ENCODE measurements at places on chromosomes 1 and 21.

DNA sequence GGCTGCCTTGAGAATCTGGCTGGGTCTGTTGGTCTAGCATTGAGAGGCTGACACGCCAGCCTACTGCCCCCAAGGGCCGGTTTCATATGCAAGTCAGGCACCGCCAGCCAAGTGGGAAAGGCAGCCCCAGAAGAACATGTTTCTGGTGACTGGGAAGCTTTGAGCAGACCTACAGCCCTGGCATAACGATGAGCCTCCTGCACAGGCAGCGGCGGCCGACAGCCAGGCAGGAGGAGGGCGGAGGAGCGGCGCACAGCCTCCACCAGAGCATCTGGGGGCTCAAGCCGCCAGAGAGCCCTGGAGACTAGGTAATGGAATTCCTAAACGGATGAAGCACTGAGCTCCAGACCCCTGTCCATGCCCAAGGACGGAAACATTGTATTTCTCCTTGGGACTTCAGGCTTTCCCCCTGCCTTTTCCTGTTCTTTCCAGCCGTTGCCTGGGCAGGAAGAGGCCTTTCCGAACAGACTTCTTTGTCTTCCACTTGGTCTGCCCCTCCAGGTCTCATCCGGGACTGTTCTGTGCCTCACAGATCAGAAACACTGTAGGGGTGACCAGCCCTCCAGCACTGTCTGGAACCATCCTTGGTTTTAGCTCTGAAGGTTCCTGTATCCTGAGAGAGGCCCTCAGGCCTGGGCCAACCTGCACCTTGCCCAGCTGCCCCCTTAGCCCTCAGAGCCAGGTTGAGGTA is 59.5 kb downstream of the IRF2BP2 start:
- DNase-seq, result no peak

- no peak for DNase-seq
These were observed 882.9 kb upstream of the B3GALT2 start for GRCh38 chr1:194069168-194069830.

DNA sequence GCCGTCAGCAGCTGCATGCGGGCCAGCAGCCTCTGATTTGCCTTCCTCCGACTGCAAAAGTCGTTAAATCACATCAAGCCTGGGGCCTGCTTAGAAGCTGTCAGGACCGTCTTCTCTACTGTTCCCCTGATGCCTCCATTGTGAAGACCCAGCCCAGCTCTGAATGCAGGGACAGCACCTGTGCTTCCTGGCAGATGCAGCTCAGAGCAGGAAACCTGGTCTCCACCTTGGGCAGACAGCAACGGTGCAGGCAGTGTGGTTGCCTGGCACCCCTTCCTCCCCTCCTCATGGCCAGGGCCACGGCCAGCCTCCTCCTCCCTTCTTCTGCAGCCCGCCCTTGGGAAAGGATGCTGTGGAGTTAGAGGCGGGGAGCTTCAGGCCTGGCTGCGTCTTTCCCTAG is 92.3 kb upstream of the COL6A1 start:
- DNase-seq, result no peak

DNA sequence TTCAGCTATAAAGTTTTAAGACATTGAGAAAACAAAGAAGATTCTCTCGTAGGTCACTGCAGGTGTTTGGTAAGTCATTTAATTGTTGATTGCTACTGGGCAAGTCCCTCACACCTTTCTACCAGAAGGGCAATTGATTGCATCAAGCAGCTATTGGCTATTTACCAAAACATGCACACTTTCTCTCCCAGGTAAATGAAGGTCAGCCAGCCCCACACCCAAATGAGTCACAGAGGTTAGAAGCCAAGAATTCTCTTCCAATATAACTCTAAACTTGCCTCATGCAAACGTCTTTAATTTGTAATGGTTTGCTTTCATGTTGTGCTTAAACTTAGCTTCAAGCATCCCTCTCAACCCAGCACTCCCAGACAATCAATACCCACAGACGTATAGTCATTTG is 475.3 kb upstream of the ADGRL2 start:
- no peak for DNase-seq

GRCh38 chr1:113983826-113984225 is 4.6 kb downstream of the OLFML3 start:
- DNase-seq, result no peak

DNA sequence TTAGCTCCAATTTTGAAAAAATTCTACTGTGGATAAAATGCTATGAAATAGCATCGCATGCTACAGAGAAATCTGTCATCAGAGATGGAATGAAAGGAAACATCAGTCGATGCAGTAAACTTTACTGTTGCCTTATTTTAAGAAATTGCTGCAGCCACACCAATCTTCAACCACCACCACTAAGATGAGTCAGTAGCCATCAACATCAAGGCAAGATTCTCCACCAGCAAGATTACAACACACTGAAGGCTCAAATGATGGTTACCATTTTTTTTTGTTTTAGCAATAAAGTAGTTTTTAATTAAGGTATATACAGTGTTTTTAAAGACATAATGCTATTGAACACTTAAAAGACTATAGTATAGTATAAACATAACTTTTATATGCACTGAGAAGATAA is 95.6 kb upstream of the JUN start:
- no peak for DNase-seq

- DNase-seq, result no peak
These were observed 31.4 kb downstream of the LY9 start for GRCh38 chr1:160827418-160827817.
